Endothelial cell of umbilical vein (primary cell): ENCODE measurements at places on chromosomes 12 and 14.

GRCh38 chr14:76612654-76613053, 148.6 kb upstream of the VASH1 start:
- DNase-seq, result no peak

GRCh38 chr12:58489394-58489793, 430.9 kb downstream of the LRIG3 start:
- DNase-seq, result peak; percentile 68

- peak; percentile 17 for DNase-seq
Measured at GRCh38 chr14:91780452-91780851, 48.6 kb upstream of the CATSPERB start.

DNA sequence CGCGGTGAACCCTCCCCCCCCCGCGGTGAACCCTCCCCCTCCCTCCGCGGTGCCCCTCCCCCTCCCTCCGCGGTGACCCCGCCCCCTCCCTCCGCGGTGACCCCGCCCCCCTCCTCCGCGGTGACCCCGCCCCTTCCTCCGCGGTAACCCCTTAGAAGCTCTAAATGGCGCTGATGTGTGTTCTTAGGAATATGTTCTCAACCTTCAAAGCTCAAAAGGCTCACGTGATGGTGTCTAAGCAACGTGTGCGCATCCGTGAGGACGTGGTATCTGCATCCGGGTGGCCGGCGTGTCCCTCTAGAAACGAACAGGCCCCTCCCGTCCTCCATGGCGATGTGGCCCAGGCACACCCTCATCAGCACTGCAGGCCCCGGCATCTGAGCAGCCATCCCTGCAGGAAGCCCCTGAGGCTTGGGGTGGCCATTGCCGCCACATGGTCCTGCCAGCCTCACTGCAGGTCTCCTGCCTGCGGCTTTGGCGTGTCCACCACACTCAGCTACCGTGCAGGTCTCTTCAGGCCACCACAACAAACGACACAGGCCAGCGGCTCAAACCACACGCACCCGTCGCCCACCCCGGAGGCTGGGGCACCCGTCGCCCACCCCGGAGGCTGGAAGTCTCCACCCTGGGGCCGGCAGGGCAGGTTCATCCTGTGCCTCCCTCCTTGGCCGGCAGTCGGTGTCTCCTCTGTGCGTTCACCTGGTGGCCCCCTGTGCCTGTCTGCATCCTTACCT, 14.5 kb upstream of the FBRSL1 start:
- no peak for DNase-seq

GRCh38 chr12:13147688-13148484, 44.4 kb upstream of the GSG1 start:
- DNase-seq, result no peak

DNA sequence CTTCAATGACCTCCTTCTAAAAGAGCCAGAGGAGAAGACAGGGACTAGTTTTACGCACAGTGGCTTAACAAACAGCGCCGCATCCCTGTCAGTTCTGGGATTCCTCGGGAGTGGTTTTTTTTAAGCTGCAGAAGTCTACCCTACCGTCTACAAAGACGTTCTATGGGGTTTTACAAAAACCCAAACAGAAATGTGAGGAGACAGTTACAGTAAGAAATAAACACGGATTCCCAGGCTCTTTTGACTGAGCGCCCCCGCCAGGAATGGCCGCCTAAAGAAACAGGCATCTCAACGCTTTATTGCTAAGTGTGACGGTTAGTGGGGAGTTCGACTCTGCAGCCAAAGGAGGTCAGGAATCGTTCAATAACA, 484 bp downstream of the ALKBH1 start:
- DNase-seq, result peak; percentile 49

GRCh38 chr14:76773188-76773885, 12.1 kb downstream of the VASH1 start:
- DNase-seq, result peak; percentile 89

GRCh38 chr12:12428047-12428446, 71.2 kb downstream of the BORCS5 start:
- DNase-seq, result no peak

- no peak for DNase-seq
Measured at GRCh38 chr12:7304456-7304855, 584 bp downstream of the ACSM4 start.

DNA sequence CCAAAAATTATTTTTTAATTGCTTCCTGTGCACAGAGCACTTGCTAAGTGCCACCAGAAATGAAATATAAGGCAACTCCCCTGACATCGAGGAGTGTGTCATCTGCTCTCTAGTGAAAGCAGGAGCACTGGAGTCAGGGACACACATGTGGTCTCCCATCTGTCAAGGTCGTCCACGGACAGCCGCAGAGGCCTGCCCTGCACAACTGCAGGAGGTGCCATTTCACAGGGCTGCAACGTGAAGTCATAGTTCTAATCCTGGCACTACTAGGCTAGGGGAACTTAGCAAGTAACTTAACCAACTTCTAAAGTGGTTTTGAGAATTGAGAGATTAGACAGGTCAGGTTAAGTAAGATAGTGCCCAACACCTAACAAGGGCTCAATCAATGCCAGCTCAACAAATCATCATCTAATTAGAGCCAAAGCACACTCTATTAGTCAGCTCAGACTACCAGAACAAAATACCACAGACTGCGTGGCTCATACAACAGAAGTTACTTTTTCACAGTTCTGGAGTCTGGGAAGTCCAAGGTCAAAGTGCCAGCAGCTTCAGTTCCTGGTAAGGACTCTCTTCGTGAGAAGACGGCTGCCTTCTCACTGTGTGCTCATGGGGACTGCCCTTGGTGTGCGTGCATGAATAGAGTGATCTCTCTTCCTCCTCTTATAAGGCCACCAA, 30.7 kb downstream of the FOXN3 start:
- DNase-seq, result peak; percentile 12

GRCh38 chr12:92340003-92340402, 194.4 kb upstream of the BTG1 start:
- DNase-seq, result no peak

DNA sequence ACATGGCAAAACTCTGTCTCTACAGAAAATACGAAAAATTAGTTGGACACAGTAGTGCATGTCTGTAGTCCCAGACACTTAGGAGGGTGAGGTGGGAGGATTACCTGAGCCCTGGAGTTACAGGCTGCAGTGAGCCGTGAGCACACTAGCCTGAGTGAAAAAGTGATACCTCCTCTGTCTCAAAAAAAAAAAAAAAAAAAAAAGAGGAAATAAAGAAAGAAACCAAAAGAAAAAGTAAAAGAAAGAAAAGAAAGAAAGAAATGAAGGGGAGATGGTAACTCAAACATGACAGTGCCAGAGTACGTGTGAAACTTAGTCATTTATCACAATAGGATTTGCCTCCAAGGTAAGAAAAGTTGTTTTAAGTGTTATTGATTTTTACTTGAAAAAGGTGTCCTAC, 407.0 kb upstream of the MGAT4C start:
- DNase-seq, result no peak

GRCh38 chr14:105891631-105892452, 365.5 kb downstream of the TMEM121 start:
- no peak for DNase-seq

DNA sequence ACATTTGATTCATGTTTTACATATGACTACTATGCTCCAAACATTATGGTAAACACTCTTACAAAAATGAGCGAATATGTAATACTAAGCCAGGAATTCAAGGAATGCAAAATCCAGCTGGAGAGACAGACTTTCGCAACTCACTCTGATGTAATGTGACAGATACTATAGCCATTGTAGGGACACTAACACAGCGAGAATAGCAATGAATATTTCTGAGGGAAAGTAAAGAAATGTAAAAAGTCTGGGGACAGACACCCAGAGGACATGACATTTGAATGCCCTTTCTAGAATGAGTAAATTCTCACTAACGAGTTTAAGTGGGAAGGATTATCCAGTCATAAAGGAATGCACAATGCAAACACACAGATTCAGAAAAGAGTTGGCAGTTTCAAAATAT, 121.9 kb downstream of the PIK3C2G start:
- peak; percentile 46 for DNase-seq

DNA sequence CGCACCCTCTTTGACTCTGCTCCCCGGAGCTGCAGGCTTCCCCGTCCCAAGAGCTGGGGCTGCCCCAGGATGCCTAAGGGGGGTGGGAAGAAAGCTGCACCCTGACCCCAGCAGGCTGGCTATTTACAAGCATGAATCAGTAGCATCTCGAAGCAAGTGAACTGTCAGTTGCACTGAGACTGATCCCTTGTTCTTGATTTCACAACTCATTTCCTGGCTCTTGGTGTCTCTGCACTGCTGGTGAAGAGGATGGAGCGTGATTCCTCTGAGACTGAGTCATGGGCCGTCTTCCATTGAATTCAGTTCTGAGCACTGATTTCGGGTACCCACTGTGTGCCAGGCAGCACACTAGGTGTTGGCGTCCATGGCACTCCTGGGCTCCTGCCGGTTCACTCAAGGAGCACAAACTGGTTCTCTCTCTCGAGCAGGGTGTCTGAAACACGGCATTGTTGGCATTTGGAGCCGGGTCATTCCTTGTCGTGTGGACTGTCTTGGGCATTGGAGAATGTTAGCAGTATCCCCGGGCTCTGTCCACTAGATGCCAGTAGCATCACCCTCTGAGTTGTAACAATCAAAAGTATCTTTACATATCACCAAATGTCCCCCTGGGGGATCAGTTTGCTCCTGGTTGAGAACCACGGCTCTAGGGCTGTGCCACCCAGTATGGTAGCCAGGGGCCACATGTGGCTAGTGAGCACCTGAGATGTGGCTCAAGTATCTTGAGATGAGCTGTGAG, 86.9 kb downstream of the RIN3 start:
- DNase-seq, result no peak

GRCh38 chr14:69363055-69363454, 35.0 kb downstream of the ERH start:
- no peak for DNase-seq

DNA sequence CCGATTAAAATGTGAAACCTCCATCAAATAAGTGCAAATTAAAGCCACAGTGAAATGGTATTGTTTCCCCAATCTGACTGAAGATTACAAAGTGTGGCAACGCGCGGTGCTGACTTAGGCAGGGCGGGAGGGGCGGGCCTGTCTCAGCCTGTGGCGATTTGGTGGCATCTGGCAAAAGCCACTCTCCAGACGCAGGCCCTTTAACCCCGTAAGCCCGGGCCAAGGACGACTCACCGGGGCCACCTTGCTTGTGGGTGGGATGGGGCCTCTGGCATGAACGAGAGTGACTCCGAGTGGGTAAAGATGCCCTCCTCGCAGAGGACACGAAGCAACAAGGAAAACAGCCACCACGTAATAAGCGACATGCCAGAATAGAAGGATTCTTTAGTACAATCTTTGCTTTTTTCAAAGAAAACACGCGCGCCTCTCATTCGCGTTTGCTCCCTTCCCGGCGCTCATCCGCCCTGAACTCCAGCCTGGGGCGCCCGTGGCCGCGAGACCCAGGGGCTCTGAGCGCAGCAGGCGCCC, 815 bp downstream of the DEGS2 start:
- no peak for DNase-seq

DNA sequence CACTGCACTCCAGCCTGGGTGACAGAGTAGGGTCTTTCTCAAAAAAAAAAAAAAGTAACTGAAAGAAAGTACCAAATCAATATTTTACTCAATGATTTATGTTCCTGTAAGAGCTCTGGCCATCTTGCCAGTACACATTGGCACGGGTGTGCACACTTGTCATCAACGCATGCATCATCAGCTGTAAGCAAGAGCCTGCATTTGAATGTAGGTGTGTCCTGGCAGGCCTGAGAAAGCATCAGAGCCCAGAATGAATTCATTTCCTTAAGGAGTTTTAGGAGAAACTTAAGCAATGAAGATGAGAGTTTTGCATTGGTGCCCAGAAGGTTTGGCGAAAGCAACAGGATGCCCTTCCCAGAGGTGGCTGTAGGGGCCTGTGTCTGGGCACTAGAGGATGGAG, 88.5 kb upstream of the FZD10 start:
- DNase-seq, result no peak

DNA sequence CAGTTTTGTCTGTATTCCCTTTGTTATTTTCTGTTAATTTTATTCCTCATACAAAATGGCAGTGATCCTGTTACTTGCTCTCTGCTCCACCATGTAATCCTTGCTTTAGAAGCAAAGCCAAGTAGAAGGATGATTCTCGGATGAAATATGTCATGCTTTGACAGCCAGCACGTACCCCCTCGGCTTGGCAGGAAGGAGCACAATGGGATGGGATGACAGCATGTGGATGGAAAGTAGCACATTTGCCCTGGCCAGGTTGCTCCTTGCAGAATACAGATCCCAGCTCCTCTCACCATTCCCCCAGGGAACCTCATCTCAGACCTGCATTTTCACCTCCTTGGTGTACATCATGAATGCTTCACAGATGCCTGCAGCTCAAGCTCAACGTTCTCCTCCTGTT, 35.1 kb upstream of the ATF1 start:
- no peak for DNase-seq

DNA sequence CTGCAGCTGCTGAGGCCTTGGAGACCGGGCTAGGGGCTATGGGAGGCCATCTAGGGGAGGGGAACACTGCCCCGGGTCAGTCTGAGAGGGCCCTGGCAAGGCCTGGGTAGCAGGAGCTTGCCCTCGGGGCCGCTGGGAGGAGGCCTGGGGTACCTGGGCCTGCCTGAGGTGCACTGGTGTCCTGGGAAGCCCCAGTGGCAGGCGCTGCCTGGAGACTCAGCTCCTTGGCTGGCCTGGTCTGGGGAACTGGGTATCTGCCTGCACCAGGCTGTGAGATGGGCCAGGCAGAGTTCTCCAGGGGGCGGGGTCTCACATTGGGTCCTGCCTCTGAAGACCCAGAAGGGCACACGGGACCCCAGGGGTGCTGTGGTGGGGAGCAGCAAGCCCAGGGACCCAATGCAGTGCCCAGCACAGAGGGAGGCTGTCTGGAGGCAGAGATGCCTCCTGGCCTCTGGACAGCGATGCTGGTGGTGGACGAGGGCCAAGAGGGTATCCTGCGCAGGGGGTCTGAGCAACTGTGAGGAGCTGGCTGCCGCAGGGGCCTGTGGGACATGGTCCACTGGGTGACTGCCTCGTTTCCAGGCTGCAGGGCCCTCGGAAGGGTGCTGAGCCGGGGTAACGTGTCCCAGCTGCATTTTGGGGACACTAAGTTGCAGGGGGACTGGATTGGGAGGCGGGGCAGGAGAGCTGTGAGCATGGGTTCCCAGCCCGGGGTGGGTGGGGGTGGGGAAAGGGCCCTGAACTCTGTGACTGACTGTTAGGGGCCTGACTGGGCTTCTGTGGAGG, 7.4 kb upstream of the MTA1 start:
- no peak for DNase-seq

- DNase-seq, result no peak
Measured at GRCh38 chr14:50946234-50946935, 2.1 kb upstream of the PYGL start.

GRCh38 chr12:109910969-109911348, 10.9 kb downstream of the TCHP start:
- no peak for DNase-seq

GRCh38 chr14:73459959-73460358, 1.6 kb upstream of the NUMB start:
- no peak for DNase-seq

- no peak for DNase-seq
Measured at GRCh38 chr12:27425306-27425705, 21.2 kb upstream of the SMCO2 start.

GRCh38 chr14:22691171-22691570, 47.0 kb upstream of the OR6J1 start:
- DNase-seq, result peak; percentile 94
